A549 treated with AZD2906 at 1 μM for 4 hours (cell line): ENCODE measurements at places on chromosomes 6 and 20. TPM values are rescaled to one million over a fixed set of nuclear protein-coding genes. Genes with fewer than 3 reads are reported as not detected.

Gene TFEB
- 7.7 to 13.2 TPM (median 11.7 TPM) in 5 replicates for total RNA-seq

Gene PXMP4
- total RNA-seq, result 5.2 to 7.8 TPM (median 6.5 TPM) in 5 replicates

Gene SULF2
- total RNA-seq, result 21.7 to 24.8 TPM (median 22.7 TPM) in 5 replicates

Gene NRSN1
- total RNA-seq, result not detected in 5 replicates

Gene DNPH1
- 77.7 to 112 TPM (median 101 TPM) in 5 replicates for total RNA-seq

Gene NKAIN2
- total RNA-seq, result not detected in 5 replicates

Gene ANKRD66
- not detected in 5 replicates for total RNA-seq
